ENCODE measurements at places on chromosomes 5 and 9. TPM values are rescaled to one million over a fixed set of nuclear protein-coding genes. Genes with fewer than 3 reads are reported as not detected.

- DNase-seq = no peak
Observed at GRCh38 chr9:110327716-110328115, 9.9 kb downstream of the TXNDC8 start.

- no peak for DNase-seq
Observed at GRCh38 chr9:95696701-95697100, 178.8 kb upstream of the ERCC6L2 start.

The TAF11L10 gene
- total RNA-seq = not detected

DNA sequence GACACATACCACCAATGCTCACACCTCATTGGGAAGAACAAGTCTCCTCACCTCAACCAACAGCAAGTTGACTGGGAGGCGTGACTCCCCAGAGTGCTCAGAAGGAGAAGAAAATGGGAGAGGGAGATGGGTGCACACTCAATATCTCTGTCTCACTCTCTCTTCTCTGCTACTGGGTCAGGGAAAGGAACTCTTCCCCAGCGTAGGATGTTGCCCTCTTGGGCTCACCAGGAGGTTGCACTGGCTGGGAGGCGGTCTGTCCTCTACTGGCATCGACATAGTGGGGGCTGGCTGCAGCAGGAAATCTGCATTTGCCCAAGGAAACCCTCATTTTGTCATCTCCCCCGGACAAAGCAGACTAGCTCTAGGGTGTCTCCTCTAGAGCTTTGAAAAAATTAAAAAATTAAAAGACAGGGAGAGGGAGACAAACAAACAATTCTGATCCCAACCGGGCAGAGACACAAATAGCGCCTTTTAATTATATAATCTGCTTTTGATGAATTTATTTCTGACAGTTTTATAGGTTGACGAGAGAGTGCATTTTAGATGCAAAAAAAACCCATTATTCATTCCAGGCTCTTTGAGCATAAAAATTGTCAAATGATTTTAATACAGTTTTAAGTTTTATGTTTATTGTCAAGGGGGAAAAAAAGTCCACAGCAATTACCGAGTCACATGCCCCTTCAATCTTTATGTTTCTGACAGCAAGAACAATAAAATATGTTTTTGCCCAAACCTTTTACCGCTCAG is 179.3 kb upstream of the MVB12B start:
- no peak for DNase-seq

DNA sequence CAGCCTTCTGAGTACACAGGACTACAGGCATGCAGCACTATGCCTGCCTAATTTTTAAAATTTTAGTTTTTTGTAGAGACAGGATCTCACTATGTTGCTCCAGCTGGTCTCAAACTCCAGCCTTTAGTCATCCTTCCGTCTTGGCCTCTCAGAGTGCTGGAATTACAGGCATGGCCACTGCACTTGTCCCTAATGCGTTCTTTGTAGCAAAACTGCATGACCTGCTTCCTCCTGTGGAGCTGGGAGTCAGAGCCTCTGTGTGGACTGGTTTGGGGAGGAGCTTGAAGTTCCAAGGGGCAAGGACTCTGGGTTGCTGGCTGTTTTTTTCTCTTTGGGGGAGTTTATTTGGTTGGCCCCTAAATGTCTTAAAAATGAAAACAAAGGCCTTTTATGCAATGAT is 22.7 kb upstream of the ANKRD34B start:
- no peak for DNase-seq

DNA sequence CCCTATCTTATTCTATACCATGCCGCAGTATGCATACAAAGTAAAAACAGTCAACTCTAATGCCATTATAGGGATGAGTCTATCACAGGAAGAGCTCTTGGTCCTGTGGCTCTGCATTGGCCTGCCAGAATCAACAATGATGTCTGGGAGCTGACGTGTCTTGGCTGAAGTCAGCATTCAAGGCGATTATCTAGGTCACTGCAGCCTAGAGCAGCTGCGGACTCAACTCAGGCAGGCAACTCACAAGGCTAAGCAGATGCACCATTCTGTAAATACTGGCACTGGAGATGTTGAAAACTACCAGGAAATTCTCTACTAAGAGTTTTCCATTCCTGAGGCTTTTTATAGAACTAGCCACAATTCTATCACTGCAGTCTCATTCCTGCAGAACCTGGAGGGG is 13.3 kb downstream of the SPATA9 start:
- DNase-seq = no peak

GRCh38 chr5:54156577-54156976 is 153.8 kb downstream of the ARL15 start:
- DNase-seq = no peak

DNA sequence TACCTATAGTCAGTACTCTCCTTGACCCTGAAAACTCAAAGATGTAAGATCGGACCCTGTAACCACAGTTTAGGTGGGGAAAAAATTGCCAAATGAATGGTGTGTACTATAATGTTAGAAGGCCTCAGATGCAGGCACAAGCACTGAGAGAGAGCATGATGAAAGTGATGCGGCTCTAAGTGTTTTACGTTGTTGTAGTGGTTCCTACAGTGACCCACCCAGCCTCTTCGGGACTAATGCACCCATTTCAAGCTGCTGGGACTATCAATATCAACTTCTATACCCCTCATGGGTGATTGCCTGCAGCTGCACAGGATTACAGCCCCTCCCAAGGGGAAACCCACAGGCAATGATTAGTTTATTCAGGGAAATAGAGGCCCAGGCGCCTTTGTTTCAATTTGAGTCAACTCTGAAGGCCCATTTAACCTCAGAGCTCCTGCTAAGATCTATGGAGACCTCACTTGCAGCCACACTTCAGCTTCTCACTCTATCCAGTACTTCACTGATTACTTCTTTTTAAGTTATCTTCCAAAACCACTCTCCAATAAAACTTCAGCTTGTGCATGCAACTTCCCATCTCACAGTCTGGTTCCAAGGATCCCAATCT is 340.7 kb downstream of the NR2F1-AS1 start:
- no peak for DNase-seq

All from activated T-cell treated with anti-CD3 and anti-CD28 coated beads, Interleukin-2, amount 50 U/mL, for 72 hours (primary cell).